Activated CD8-positive, alpha-beta memory T cell treated with anti-CD3 and anti-CD28 coated beads, Interleukin-2, amount 10 ng/mL, durations not matched to agents 7 days and 5 days (primary cell): ENCODE measurements at places on chromosomes 6 and 20. TPM values are rescaled to one million over a fixed set of nuclear protein-coding genes. Genes with fewer than 3 reads are reported as not detected.
A peak's percentile ranks its signal among the peaks of the same experiment; 100 is the strongest.

The LY6G6F gene
- not detected for total RNA-seq

The RAB44 gene
- not detected for total RNA-seq

The C6orf141 gene
- not detected for total RNA-seq

The CD40 gene
- 1.3 TPM for total RNA-seq

The SLC35D3 gene
- total RNA-seq: not detected

The SLC25A27 gene
- 0.35 TPM for total RNA-seq

The MYMX gene
- not detected for total RNA-seq

The DEFB114 gene
- total RNA-seq: not detected

The RPS21 gene
- 1,703 TPM for total RNA-seq

The ULBP2 gene
- 0.99 TPM for total RNA-seq

DNA sequence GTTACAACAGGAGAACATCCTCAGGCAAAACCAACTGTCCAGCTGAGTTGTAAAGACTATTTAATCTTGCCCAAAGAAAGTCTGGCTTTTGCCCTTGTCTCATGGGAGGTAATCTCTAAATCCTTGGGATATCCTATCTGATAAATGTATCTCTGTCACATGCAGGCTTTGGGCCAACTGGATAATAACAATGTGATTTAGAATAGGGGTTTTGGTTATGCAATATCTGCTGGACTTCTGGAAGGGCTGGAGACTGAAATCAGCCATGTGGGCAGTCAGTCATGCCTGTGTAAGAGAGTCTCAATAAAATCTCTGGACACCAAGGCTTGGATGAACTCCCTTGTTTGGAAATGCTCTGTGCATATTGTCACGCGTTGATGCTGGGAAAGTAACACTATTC is 56.3 kb upstream of the PRL start:
- no peak overlapping the region for H3K4me3 ChIP-seq
- H3K36me3 ChIP-seq: no peaks in the 10 kb centered on the region
- no peak overlapping the region for H3K27ac ChIP-seq

- no peaks in the 10 kb centered on the region for H3K27me3 ChIP-seq
- H3K27ac ChIP-seq: no peak overlapping the region
- no peaks in the 10 kb centered on the region for H3K4me1 ChIP-seq
- H3K4me3 ChIP-seq: no peak overlapping the region
Observed at GRCh38 chr20:52143277-52143676, 48.3 kb downstream of the ZFP64 start.

GRCh38 chr20:51526106-51526470 is 16.4 kb downstream of the NFATC2 start:
- H3K4me3 ChIP-seq: peak overlapping the region; percentile 77
- peak overlapping the region; percentile 95 for H3K27ac ChIP-seq
- no peak for DNase-seq

- no peak for DNase-seq
- H3K4me1 ChIP-seq: no peaks in the 10 kb centered on the region
- H3K4me3 ChIP-seq: no peak overlapping the region
- H3K27ac ChIP-seq: no peak overlapping the region
- H3K36me3 ChIP-seq: no peaks in the 10 kb centered on the region
- H3K27me3 ChIP-seq: no peaks in the 10 kb centered on the region
Observed at GRCh38 chr20:7094438-7094997, 327.0 kb downstream of the BMP2 start.

GRCh38 chr6:110537208-110538123 is 61.1 kb upstream of the SLC22A16 start:
- H3K36me3 ChIP-seq: peaks cover 10% of the 10 kb centered on the region
- DNase-seq: no peak
- no peak overlapping the region for H3K27ac ChIP-seq
- no peak overlapping the region for H3K4me3 ChIP-seq
- H3K27me3 ChIP-seq: no peaks in the 10 kb centered on the region
- peaks cover 33% of the 10 kb centered on the region for H3K4me1 ChIP-seq

GRCh38 chr6:43744931-43745727 is 24.9 kb upstream of the VEGFA start:
- H3K36me3 ChIP-seq: no peaks in the 10 kb centered on the region
- peaks cover 22% of the 10 kb centered on the region for H3K27me3 ChIP-seq
- H3K27ac ChIP-seq: no peak overlapping the region
- no peak overlapping the region for H3K4me3 ChIP-seq

- H3K4me1 ChIP-seq: no peaks in the 10 kb centered on the region
- H3K36me3 ChIP-seq: no peaks in the 10 kb centered on the region
- H3K27ac ChIP-seq: no peak overlapping the region
- peaks cover 11% of the 10 kb centered on the region for H3K27me3 ChIP-seq
- H3K4me3 ChIP-seq: no peak overlapping the region
- no peak for DNase-seq
Observed at GRCh38 chr6:131979515-131980337, 28.6 kb upstream of the CCN2 start.

GRCh38 chr6:157653521-157653920 is 169.5 kb upstream of the SNX9 start:
- H3K4me1 ChIP-seq: no peaks in the 10 kb centered on the region
- no peaks in the 10 kb centered on the region for H3K36me3 ChIP-seq
- H3K27ac ChIP-seq: no peak overlapping the region
- H3K4me3 ChIP-seq: no peak overlapping the region
- no peak for DNase-seq
- no peaks in the 10 kb centered on the region for H3K27me3 ChIP-seq

GRCh38 chr6:17700421-17701416 is 6.0 kb downstream of the NUP153 start:
- no peaks in the 10 kb centered on the region for H3K27me3 ChIP-seq
- H3K4me3 ChIP-seq: no peak overlapping the region
- peaks cover 29% of the 10 kb centered on the region for H3K36me3 ChIP-seq
- DNase-seq: no peak
- peaks cover 44% of the 10 kb centered on the region for H3K4me1 ChIP-seq

- H3K36me3 ChIP-seq: peaks cover 30% of the 10 kb centered on the region
- peaks cover 3% of the 10 kb centered on the region for H3K27me3 ChIP-seq
- peak overlapping the region; percentile 88 for H3K4me3 ChIP-seq
Observed at GRCh38 chr20:57621421-57622200, 1.4 kb upstream of the ZBP1 start.

- no peak overlapping the region for H3K4me3 ChIP-seq
- H3K27ac ChIP-seq: no peak overlapping the region
- H3K27me3 ChIP-seq: peaks cover 36% of the 10 kb centered on the region
Observed at GRCh38 chr20:51696304-51697071, 71.7 kb downstream of the ATP9A start.

GRCh38 chr20:40630713-40631112 is 58.3 kb downstream of the MAFB start:
- H3K36me3 ChIP-seq: no peaks in the 10 kb centered on the region
- no peak overlapping the region for H3K4me3 ChIP-seq
- no peaks in the 10 kb centered on the region for H3K4me1 ChIP-seq

DNA sequence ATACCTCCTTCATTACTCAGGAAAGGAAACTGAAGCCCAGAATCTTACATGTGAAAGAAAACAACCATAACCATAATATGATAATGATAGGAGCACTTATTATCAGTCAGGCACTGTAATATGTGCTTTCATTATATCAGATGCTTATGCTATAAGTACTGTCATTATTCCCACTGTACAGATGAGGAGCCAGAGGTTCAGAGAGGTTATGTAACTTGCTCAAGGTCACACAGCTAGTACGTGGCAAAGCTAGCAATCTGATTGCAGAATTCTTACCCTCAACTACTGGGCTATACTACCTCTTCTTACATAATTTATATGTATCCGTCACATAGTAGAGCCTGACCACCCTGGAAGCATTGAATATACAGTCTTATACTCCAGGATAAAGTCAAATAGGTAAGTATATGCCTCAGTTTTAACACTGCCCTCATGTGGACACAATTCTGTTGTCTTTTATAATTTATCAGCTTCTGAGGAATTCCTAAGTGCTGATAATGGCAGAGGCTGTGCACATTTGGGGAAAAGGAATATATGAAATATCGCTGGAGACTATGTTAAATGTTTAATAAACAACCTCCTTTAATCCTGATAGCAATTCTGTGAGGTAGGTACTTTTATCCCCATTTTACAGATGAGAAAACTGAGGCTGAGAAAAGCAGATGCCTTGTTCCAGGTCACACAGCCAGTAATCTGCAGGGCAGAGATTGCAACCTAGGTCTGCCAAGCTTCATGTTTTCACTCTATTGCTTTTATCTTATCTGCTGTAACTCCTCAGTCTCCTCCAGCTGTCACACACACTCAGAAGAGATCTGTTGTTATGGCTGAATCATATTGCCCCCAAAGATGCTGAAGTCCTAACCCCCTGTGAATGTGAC is 13.4 kb downstream of the BCAS1 start:
- peaks cover 2% of the 10 kb centered on the region for H3K27me3 ChIP-seq
- no peak for DNase-seq
- no peak overlapping the region for H3K4me3 ChIP-seq
- H3K4me1 ChIP-seq: no peaks in the 10 kb centered on the region
- H3K36me3 ChIP-seq: no peaks in the 10 kb centered on the region
- no peak overlapping the region for H3K27ac ChIP-seq

DNA sequence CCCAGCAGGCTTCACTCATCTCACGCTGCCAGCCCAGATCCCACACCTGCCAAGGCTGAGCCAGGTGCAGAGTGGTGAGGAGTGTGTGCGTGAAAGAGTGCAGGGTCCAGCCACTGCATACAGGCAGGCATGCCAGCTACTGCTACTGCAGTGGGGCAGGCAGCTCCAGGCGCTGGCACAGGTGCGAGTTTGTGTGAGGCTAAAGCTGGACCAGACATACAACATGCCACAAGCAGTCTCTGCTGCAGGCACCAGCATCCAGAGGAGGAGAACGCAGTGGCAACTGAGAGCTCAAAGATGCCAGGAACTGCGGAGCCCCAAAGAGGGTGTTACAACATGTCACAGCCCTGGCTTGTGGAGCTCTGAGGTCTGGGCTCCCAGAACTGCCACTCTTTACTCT is 149.8 kb downstream of the EYS start:
- DNase-seq: no peak
- no peaks in the 10 kb centered on the region for H3K4me1 ChIP-seq
- no peaks in the 10 kb centered on the region for H3K27me3 ChIP-seq
- H3K36me3 ChIP-seq: no peaks in the 10 kb centered on the region
- no peak overlapping the region for H3K4me3 ChIP-seq

- H3K27me3 ChIP-seq: peaks cover 21% of the 10 kb centered on the region
- H3K4me3 ChIP-seq: no peak overlapping the region
- no peak overlapping the region for H3K27ac ChIP-seq
- DNase-seq: no peak
Observed at GRCh38 chr6:17494919-17495318, 101.5 kb downstream of the CAP2 start.

DNA sequence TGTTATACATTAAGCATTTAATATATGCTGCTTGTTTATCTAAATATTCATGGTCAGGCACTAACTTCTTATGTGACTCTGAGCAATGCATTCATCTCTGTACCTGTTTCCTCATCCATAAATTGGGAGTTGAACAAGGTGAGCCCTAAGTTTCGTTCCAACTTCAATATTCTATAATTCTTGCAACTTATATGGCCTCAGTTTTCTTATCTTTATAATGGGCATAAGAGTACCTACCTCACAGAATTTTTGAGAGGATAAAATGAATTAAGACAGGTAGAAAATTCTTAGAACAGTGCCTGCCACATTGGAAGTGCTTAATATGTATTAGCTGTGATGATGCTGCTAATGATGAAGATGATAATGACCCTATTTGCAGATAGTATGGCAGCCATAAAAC is 11.8 kb upstream of the HIVEP2 start:
- H3K27me3 ChIP-seq: no peaks in the 10 kb centered on the region
- no peak overlapping the region for H3K27ac ChIP-seq
- peaks cover 4% of the 10 kb centered on the region for H3K36me3 ChIP-seq
- H3K4me3 ChIP-seq: no peak overlapping the region
- H3K4me1 ChIP-seq: peaks cover 2% of the 10 kb centered on the region

DNA sequence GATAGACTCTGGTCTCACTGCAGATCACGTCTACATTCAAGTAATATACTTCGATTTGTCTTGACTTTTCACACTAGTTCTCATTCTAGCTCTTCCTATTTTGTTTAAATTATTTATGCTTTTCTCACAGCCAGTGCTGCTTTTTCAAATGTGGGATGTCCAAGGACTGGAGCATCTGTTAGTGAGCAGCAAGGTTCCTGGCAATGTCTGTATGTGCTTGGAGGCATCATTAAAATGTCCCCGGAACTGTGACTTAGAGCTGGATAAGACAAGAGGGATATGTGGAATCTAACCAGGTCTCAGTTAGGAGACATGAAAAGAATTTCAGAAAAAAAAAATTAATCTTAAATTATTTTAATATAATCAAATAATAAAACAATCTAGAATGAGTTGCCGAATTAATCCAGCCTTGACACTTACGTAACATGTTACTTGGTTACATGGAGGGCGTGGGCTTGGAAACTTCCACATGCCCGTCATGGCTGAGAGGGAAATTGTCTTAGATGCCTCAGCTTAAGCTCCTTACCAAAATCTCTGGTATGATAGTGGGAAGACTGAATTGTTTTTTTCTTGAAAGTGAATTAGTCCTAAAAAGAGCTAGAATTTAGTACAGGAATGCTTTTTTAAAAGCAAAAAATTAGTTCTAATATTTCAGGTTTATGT is 21.4 kb upstream of the CARMIL1 start:
- H3K4me1 ChIP-seq: no peaks in the 10 kb centered on the region

- H3K27ac ChIP-seq: no peak overlapping the region
- DNase-seq: no peak
- peaks cover 55% of the 10 kb centered on the region for H3K27me3 ChIP-seq
Observed at GRCh38 chr6:167676000-167676665, 150.6 kb upstream of the AFDN start.

GRCh38 chr20:49786196-49786595 is 26.4 kb upstream of the SLC9A8 start:
- DNase-seq: no peak
- no peaks in the 10 kb centered on the region for H3K36me3 ChIP-seq
- H3K27me3 ChIP-seq: no peaks in the 10 kb centered on the region

DNA sequence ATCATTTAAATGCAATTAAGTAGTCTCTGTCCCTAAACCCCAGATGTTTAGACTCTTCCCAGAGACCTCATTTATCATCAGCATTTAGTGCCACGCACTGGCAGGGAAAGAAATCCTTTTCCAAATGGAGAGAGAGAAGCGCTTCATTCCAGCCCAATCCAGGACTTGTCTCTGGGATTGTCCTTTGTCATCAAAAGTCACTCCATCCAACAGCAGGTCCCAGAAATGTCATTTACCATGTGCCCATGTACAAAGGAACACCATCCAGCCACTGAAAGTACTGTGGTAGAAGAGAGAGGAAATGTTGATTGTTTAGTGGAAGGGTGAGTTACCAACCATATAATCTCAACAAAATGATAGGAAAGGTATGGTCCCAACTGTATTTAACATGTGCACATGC is 66.9 kb upstream of the SMIM28 start:
- H3K27ac ChIP-seq: no peak overlapping the region
- H3K4me3 ChIP-seq: no peak overlapping the region
- DNase-seq: no peak
- no peaks in the 10 kb centered on the region for H3K36me3 ChIP-seq
- H3K27me3 ChIP-seq: peaks cover 12% of the 10 kb centered on the region
- no peaks in the 10 kb centered on the region for H3K4me1 ChIP-seq

DNA sequence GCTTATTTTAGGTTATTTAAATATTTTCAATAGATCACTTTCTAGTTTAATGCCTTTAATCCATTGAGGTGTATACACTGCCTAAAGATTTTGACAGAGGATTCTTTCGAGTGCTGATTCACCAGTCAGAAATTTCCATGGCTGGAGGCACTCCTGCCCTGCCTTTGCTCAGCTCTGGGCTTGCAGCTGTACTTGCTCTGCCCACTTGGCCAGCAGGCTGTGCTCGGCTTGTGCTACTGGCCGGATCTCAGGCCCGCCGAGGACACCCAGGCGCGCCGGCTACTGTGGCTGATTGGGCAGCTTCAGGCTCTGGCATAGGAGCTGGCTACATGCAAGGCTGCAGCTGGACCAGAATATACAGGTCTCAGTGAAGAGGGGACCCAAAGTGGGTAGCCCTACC is 675.1 kb upstream of the MMS22L start:
- no peaks in the 10 kb centered on the region for H3K27me3 ChIP-seq
- no peak overlapping the region for H3K27ac ChIP-seq
- no peaks in the 10 kb centered on the region for H3K36me3 ChIP-seq
- DNase-seq: no peak
- H3K4me1 ChIP-seq: no peaks in the 10 kb centered on the region
- no peak overlapping the region for H3K4me3 ChIP-seq
